ENCODE measurements at places on chromosomes 1 and 21. TPM values are rescaled to one million over a fixed set of nuclear protein-coding genes. Genes with fewer than 3 reads are reported as not detected.

The SH2D1B gene
- 0.08 TPM for polyA plus RNA-seq

The PTGER3 gene
- 16.0 TPM for polyA plus RNA-seq

GRCh38 chr21:41326414-41327080 lies 9.9 kb downstream of the FAM3B start:
- no peak for DNase-seq

The OR10J5 gene
- not detected for polyA plus RNA-seq

DNA sequence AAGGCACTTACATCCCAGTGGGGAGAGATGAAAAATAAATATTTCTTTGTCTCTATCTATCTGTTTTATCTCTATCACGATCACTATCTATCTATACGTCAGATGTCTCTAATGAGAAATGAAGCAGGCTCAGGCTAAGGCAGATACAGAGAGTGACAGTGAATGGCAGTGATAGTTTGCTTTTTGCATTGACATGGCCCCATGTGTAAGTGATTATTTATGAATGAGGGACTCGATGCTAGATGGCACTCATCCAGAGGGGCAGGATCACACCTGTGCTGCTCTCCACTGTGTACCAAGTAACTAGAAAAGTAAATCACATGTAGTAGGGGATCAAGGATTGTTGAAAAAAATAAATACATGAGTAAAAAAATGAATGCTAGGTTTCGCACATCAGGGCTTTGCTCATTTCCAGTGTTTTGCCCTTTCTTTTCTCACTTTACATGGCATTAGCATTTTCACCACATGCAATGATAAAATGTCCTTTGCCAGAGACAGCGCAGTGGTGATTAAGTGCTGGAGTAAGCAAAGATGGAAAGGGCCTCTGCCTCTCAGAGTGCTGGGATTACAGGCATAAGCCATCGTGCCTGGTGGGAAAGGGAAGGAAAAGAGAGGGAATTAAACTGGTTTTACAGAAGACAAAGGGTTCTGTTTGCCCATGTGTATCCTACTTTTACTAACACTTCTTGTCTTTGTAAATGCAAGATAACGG lies 16.5 kb downstream of the TBX19 start:
- no peak for DNase-seq

GRCh38 chr1:54723985-54724384 lies 8.3 kb downstream of the TTC4 start:
- DNase-seq: no peak

DNA sequence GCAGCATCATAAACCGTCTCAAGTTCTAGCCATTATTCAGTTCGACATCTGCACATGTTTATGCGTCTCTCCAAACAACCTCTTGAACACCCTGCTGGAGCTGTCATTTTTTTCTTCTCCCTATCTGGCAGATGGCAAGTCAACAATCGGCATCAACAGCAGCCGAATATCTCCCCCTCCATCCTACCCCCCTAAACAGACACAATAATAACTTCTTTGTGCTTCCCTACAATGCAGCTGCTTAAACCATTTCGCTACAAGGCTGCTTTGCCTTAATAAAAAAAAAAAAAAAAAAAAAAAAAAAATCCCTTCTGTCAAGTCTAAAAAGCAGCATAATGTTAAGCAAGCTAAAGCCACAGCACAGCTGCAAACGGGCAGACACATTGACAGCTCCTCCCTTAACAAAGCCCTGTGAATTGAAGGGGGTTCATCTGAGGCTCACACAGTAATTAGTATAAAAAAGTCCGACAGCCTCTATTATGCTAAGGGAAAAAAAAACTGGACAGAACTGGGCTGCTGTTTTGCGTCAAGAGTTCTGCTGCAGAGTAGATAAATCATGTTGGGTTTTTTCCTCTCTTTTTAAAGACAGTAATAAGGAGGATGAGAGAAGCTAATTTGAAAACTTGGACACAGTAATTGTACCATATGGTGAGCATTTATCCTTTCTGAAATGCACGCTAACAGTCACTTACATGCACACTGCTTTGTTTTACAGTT lies 136.4 kb downstream of the AKT3 start:
- peak; percentile 64 for DNase-seq

DNA sequence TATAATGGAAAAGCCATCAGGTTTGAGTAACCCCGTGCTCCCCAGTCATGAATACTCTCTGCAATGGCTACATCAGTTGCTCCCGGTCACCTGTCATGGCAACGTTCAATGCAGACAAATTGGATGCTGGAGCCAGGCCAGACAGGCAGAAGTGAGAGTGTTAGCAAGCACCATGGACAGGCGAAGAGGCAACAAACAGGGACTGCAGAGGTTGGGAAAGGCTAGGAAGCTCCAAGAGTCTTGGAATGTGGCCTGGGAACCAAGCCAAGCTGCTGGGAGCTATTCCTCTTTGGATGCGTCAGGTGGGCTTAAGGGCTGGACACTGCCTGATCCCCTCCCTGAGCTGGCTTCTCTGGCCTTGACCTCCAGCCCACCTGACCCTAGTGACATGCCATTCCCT lies 102.9 kb downstream of the ACTL8 start:
- DNase-seq: no peak

The TINAGL1 gene
- 155 TPM for polyA plus RNA-seq

DNA sequence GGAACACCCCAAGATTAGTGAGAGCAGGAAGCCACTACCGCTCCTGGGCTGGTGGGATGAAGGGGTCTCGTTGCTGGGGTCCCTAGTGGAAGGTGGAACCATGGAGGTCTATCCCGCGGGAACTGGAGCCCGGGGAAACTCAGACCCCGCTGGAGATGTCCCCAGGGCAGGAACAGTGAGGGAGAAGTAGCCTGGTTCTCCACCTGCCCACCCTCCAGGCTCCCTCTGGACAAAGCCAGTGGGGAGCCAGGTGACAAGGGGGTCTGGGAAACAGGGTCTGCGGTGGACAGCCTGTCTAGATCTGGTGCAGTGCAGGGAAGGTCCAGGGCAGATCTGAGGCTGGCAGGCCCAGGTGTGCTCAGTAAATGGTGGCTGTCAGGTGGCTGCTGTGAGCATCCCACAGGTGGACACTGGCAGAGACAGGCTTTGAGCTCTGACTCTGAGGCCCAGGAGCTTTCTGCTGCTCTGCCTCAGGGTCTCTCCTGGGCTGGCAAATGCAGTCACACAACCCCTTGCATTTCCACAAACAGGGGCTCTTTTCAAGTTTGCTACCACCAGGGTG lies 88.0 kb upstream of the TLR5 start:
- no peak for DNase-seq

The NBPF20 gene
- polyA plus RNA-seq: 1.5 TPM

DNA sequence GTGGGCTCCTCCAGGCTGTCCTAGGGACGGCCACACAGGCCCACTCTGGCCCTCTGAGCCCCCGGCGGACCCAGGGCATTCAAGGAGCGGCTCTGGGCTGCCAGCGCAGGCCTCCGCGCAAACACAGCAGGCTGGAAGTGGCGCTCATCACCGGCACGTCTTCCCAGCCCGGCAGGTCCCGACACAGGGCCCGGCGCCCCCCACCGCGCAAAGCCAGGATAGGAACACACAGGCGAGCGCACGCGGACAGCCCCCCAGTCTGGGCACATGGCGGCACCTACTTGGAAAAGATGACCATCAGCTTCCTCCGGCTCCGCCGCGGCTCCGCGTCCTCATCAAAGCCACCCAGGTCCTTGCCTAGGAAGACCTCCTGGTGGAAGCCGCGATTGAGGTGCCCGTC lies 3.6 kb downstream of the SDF4 start:
- DNase-seq: no peak

The CD101 gene
- 1.3 TPM for polyA plus RNA-seq

GRCh38 chr1:54506594-54506993 lies 41.4 kb upstream of the ACOT11 start:
- no peak for DNase-seq

DNA sequence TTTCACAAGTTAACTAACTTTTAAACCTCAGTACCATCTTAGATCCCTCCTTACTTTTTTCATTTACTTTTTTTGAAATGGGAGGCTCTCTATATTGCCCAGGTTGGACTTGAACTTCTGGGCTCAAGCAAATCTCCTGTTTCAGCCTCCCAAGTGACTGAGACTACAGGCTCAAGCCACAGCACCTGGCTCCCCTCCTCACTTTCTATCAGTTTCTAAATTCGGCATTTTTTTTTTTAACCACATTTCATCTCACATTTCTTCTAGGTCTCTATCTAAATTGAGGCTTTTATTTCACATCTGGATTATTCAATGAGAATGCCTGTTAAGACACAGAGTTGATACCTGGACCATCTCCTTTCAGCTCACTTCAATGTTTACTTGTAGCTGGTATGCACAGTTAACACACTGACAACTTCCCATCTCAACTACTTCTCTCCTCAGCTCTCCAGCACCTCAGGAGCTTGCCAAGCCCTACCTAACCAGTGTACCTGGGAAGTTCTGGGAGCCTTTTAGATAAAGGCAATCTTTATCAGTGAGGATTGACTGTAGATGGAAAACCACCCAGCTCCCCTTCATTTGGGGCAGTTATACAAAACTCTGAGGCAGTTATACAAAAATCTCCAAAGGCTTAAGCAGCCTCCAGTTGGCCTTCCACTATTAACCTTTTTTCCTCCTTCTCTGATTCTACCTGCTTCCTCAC lies 3.4 kb downstream of the USP33 start:
- no peak for DNase-seq

GRCh38 chr21:44628707-44629391 lies 2.0 kb downstream of the KRTAP10-9 start:
- no peak for DNase-seq

DNA sequence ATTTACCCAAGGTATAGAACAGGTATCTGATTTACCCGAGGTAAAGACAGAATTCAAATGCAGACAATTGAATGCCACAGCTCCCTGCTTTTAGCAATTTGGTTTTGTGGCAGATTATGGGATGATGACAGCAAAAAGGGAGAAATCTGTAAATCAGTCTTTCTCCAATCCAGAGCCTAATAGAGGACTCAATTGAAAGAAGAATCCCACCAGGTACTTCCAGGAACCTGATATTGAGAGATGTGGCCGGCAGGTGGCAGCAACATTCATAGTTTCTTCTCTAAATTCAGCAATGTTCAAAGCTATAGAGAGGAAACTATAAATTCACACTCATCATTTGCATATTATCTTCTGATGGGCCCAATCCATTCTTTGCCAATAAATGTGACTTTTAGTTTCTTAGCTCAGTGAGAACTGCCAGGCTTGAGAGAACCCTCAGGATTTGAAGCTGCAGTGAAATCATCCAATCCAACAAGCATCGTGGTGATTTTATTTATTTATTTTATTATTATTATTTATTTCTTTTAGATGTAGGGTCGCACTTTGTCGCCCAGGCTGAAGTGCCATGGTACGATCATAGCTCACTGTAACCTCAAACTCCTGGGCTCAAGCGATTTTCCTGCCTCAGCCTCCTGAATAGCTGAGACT lies 9.8 kb upstream of the PHACTR4 start:
- no peak for DNase-seq

The ARHGAP30 gene
- polyA plus RNA-seq: 5.1 TPM

DNA sequence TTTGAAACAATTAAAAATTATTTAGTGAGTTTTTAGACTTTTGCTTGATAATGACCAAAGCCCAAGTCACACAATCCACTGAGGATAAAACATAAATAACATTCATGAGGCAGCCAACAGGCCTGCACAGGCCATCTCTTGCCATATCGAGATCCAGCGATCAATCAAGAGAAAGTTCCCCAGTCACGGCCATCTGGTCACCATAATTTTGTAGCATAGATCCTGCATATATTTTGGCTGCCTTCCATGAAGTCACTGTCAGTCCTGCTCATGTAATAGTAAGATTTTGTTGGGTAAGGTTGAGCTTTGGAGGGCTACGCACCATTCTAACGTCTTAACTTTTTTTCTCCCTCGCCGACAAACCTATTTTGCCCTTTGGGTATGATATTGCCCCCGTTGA lies 17.5 kb downstream of the KPNA6 start:
- DNase-seq: no peak

- DNase-seq: no peak
Observed at GRCh38 chr1:205600085-205600484, 31.7 kb downstream of the ELK4 start.

The GNG12 gene
- 79.4 TPM for polyA plus RNA-seq

DNA sequence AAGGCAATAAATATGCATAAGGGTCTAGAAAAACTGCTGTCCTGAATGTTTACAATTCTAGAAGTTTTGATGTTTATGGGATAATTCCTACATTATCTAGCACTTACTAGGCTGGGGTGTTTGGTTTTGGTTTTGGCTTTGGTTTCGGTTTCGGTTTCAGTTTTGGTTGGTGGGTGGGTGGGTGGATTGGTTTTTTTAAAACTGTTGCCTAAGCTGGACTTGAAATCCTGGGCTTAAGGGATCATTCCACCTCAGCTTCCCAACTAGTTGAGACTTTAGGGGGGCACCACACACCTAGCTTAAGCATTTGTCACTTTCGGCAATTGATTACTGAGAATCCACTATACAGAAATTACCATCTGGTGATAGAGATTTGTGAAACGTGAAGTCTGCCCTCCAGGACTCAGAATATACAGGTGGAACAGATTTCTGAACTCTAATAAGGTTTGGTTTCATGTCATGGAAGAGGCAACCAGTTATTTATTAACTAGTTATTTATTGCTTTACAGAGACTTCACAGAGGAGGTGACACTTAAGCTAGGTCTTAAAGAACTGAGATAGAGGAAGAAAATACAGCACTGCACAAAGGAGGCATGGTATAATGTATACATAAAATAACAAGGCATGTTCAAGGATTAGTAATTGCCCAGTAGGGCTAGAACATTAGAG lies 69.6 kb downstream of the PIK3R3 start:
- DNase-seq: no peak

The C1QC gene
- 268 TPM for polyA plus RNA-seq

DNA sequence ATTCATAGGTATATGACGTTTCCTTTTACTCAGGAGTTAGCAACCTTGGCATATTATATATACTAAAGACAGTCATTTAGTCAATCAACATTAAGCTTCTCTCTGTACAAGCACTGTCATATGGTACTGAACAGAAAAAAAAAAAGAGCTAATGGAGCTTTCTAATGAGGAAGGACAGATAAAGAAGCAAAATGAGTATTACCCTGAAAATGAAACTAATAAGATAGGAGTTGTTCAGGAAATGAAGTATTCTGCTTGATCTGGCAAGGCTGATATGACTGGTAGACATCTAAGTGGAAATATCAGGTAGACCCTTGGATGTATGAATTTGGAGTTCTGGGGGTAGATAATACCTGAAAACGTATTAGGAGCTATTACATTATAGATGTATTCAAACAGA lies 4.3 kb upstream of the IKBKE start:
- no peak for DNase-seq

DNA sequence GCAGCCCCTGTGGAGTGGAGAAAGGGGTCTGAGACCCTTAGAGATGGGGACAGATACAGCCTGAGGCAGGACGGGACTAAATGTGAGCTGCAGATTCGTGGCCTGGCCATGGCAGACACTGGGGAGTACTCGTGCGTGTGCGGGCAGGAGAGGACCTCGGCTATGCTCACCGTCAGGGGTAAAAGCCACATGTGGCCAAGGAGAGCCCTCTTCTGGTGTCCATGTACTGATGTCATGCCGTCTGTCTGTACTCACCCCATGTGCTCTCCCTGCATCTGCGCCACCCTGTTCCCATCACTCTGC lies 84.7 kb downstream of the OBSCN start:
- no peak for DNase-seq

GRCh38 chr1:26697978-26698849 lies 2.4 kb downstream of the ARID1A start:
- DNase-seq: peak; percentile 87

The RIMS3 gene
- polyA plus RNA-seq: 4.0 TPM

- DNase-seq: no peak
Observed at GRCh38 chr21:34072145-34073031, 990 bp upstream of the MRPS6 start.

GRCh38 chr21:45507523-45507875 lies 34.7 kb downstream of the SLC19A1 start:
- no peak for DNase-seq

The ATP5PO gene
- 283 TPM for polyA plus RNA-seq

The NEXN gene
- polyA plus RNA-seq: 86.1 TPM

- no peak for DNase-seq
Observed at GRCh38 chr1:40469327-40469726, 7.8 kb upstream of the ZFP69 start.

The PRDM16 gene
- 2.8 TPM for polyA plus RNA-seq

The LAMC2 gene
- polyA plus RNA-seq: 2.5 TPM

All from urinary bladder (tissue), 4 donors.